ENCODE measurements at places on chromosomes 11 and 22.

- DNase-seq, result no peak
Measured at GRCh38 chr22:45524966-45525365, 22.3 kb downstream of the FBLN1 start.

GRCh38 chr22:29315286-29316140, at the start of gene RASL10A:
Gene RASL10A, minus strand, starts transcription at chr22:29315697. Its CDS starts 451 bp downstream, at chr22:29315246.
- DNase-seq, result no peak

DNA sequence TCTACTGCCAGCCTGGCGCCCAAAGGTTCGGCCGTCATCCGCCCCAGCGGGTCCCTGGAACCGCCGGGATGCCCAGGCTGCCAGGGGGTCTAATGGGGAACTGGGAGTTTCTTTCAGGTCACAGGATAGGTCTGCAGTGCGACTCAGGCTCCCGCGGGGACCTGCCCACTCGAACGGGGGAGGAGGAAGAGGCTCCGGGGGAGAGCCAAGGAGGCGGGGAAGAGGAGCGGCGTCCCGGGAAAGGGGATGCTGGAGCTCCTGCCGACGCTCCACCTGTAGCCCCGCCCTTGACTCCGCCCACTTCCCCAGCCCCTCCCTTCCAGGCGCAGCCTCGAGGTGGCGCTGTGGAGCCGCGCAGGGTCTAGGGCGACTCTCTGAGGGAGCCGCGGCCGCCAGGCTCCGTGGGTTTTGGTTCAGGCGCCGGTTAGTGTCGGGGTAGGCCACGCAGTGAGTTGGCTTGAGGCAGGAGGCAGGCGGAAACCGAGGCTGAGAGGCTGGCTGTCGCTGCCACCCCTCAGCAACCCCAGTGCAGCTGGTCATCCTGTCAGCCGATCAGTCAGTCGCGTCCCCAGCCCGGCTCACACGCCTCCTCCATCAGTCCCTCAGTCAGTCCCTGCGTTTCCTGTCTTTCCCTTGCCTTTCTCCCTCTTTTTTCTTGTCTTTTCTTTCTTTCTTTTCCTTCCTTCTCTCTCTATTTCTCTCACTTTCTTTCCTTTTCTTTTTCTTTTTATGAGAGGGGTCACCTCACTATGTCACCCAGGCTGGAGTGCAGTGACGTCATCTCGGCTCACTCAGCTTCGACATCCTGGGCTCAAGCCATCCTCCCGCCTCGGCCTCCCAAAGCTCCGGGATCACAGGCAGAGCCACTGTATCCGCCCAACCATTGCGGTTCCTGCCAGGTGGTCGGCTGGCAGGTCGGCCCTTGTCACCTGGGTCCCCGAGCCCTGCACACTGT, 26.4 kb downstream of the YWHAH start:
- DNase-seq, result peak; percentile 86

DNA sequence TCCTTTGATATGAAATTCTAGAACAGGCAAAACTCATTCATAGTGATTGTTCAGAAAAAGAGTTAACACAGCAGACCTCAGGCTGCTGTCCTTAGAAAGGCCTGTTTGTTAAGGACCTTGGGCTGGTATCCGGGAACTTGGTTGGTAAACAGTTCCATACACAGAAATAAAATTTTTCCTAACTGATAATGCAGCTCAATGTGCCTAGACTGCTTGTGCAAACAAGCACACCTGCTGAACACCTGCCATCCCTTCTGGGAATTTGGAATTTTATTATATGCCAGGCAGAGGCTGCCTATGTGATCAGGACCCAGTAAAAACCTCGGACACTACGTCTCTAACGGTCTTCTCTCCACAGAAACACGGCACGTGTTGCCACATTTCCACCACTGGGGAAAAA, 11.5 kb downstream of the THAP12 start:
- DNase-seq, result no peak

GRCh38 chr22:45615364-45615763, 56.3 kb upstream of the ATXN10 start:
- no peak for DNase-seq

DNA sequence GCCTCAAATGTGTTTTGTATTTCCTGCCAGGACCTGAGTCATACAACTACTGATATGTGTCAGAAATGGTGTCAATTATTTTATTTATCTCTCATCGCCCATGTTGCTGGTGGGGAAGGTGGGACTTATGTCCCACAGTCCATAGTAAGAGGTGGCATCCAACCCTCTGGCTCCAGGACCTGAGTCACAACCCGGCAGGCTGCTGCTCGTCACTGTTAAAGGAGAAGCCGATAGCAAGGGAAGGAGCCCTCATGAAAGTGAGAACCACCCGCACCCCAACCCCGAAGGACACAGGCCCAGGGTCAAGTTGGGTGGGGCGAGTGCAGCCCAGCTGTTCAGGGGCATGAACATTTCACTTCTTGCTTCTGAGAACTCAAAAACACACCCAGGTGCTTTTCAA, 33.1 kb upstream of the TP53I11 start:
- no peak for DNase-seq

GRCh38 chr11:73271936-73272679, at the start of gene P2RY6:
Gene P2RY6, plus strand, starts transcription at chr11:73272338. Its CDS starts 24,181 bp downstream, at chr11:73296519.
- no peak for DNase-seq

- no peak for DNase-seq
Measured at GRCh38 chr22:38032681-38033521, 24.3 kb upstream of the PICK1 start.

GRCh38 chr11:72274435-72274834, 30.5 kb upstream of the PHOX2A start:
- DNase-seq, result no peak

DNA sequence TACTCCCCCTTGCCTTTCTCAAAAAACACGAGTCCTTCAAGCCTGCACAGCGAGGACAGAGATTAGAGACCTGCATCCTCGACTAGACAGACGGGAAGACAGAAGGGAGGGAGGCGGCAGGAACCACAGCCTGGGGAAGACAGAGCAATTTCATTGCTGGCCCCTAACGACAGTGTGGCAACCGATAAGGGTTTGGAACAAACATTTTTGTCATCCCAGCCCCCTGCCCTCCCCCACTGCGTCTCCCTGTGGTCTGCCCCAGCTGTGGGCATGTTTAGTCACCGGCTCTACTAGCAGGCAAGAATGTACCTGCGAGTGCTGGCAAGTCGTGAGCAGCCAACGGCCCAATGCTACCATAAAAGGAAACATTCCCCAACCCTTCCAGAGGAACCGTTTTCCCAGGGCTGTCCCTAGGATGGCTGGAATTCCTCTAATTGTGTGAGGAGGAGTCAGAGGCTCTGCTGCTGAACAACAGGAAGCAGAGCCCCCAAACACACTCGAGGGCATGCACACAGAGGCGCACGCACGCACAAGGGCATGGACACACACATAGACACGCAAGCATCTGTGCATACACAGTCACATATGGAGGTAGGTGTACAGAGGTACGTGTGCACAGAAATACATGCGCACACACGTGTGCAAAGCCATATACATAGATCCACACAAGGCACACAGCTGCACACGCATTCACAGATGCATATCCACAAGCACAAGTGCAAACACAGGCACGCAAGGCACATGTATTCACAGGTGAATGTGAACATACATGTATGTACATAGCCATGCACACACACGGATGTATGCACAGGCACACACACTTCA, 58.3 kb downstream of the MYH9 start:
- peak; percentile 86 for DNase-seq

DNA sequence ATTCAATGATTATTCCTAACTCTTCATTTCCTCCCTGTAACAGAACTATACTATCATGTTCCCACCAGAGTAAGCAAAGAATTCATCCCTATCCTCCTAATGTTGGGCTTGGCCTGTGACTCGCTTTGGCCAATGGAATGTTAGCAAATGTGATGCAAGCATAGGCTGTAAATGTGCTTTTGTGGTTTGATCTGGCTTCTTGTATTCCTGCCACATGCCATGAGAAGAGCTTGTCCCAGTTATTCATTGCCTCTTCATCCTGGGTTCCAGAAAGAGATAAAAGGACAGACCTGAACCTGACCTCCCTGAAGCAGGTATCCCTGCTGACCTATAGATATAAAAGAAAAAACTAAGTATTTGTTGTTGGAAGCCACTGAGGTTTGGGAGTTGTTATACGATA, 51.0 kb downstream of the SYTL2 start:
- no peak for DNase-seq

DNA sequence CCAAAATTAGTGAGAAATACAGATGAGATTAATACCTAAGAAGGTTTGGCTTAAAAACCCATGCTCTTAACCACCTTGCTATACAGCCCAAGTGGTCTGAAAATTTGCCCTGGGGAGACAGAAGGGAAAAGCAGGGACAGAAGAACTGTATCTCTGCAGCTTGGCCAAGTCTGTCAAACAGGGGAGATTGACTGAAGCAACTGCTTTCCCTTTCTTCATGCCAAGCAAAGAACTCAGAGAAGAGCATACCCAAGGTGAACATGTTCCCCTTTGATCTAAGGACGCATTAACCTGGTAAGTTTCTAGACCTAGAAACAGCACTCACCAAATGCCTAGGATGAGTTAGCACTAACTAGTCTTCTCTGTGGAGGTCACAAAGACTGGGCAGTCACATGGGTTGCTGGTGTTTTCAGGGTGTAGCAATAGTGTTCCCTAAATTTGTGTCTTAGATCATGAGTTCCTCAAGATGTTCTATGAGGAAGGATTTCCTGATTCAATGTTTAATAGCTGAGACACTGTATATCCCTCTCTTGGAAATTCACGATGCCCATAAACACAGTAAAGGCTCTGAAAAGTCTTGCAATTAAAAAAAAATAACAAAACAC, 75.6 kb upstream of the GRAMD1B start:
- DNase-seq, result no peak

GRCh38 chr11:113519989-113520613, 44.9 kb upstream of the DRD2 start:
- DNase-seq, result no peak

DNA sequence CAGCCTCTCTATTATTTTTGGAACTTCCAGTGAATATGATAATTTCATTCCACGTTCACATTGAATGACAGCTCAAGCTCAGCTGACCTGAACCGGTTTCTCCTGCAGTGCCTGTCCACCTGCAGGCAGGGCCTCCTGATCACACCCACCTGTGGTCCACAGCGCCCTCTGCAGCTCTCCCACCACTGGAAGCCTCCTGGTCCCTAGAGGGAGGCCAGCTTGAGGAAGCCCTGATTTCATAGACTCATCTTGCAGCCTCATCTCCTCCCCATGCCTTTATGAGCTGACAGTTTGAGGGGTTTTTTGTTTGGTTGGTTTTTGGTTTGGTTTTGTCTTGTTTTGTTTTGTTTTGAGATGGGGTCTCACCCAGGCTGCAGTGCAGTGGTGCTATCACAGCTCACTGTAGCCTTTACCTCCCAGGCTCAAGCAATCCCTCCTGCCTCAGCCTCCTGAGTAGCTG, 29.9 kb upstream of the MALAT1 start:
- DNase-seq, result peak; percentile 55

- DNase-seq, result no peak
Measured at GRCh38 chr11:108405706-108406105, 61.6 kb downstream of the C11orf65 start.

DNA sequence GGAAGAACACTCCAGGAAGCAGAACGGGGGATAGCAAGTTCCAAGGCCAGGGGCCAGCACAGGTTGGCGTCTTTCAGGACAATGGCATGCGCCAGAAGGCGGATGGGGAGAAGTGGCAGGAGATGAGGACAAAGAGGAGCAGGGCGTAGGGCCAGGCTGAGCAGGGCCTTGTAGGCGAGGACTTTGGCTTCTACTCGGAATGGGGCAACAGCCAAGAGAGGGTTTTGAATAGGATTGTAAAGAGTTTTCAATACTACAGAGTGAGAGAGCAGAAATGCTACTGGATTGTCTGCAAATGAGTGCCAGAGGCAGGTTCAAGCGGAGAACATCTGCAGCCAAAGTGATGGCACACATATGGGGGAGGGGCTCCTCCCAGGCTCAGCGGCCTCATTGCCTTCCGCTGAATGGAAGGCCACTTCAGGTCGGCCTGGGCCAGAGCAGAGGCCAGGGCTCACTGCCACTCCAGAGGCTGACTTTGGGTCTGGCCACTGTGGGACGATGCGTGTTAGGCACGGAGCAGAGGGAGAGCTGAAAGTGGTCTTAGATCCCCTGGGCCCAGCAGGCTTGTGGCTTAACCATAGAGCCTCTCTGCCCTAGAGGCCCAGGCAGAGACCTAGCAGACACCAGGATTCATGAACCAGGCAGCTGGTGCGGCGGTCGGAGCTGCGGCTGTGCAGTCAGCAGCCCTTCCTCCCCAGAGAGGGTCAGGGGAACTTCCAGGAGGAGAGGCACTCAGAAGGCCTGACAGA, 118.2 kb downstream of the DSCAML1 start:
- DNase-seq, result no peak

DNA sequence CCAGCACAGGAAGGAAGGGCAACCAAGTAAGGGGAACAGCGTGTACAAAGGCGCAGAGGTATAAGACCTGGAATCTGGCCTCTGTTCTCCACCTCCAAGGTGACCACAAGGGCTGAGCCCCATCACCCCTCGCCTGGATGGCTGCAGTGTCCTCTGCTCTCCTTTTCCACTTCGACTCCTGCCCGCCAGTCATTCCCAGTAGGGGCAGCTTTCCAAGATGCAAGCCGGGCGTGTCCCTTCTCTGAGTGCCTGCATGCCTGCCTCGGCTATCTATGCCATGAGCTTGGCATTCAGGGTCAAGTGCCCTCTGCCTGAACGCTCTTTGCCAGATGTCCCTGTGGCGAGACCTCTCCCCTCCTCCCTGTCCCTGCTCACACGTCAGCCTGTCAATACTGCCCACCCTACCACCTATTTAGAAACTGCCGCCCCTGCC, 17.0 kb downstream of the FADS3 start:
- no peak for DNase-seq

GRCh38 chr11:31326470-31327148, 42.9 kb downstream of the DCDC1 start:
- no peak for DNase-seq

DNA sequence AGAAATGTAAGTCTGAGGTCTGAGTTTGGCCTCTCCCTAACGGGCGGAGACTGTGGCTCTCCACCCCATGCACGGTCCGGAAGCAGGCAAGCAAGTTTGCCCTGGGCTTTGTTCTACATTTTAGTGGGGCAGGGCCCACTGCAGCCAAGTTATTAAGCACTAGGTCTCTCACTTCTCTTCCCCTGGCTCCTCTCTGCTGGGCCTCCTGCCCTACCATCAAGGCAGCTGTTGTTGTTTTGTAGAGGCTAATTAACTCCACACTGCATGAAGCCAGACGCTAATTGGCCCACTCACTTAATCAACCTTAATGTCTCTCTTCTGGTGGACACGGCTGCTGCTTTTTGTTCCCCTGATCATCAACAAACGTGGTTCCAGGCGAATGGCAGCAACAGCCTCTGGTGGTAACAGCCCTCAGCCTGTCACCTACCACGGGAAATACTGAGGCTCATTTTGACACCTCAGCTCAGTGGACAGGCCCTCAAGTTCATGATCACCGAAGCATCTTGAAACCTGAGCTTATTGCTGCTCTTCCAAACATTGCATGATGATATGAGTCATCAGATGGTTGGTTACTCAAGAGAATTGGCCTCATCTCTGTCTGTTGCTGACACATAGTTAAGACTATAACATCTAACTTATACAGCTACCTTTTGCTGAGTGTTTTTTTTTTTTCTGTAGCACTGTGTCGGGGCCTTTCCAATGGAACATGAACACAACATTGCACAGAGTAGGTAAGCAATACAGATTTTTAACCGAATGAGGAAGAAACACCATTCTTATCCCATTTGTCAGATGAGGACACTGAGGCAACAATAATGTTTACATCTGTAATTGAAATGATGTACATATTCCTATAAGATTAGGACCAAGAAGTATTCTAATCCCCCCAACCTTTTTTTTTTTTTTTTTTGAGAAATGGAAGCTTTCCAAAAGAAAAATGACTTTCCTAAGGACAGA, 20.8 kb upstream of the LMO2 start:
- no peak for DNase-seq

- no peak for DNase-seq
Measured at GRCh38 chr11:35141071-35141470, 2.1 kb downstream of the CD44 start.

- DNase-seq, result no peak
Measured at GRCh38 chr11:7160814-7161489, 72.2 kb downstream of the RBMXL2 start.

- no peak for DNase-seq
Measured at GRCh38 chr11:14015711-14016110, 53.2 kb downstream of the SPON1 start.
